ENCODE measurements at places on chromosomes 12 and 14. TPM values are rescaled to one million over a fixed set of nuclear protein-coding genes. Genes with fewer than 3 reads are reported as not detected.
A peak's percentile ranks its signal among the peaks of the same experiment; 100 is the strongest.

DNA sequence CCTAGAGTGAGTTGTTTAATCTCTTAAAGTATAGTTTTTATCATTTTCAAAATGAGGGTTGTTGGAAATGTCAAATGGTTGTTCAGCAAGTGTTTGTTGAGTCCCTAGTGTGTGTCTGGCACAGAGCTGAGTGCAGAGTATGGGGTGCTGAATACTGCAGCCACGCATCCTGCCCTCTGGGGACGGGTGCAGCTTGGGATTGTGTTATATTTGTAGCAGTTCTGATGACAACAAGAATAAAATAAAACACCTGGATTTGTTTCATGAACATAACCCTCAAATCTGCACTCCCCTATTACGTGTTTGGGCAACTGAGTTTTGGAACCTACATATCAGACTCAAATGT, 127.9 kb downstream of the CACNA1C start:
- peaks cover 13% of the 10 kb centered on the region for H3K36me3 ChIP-seq
- peak overlapping the region; percentile 62 for H3K4me3 ChIP-seq
- H3K27me3 ChIP-seq = no peaks in the 10 kb centered on the region
- DNase-seq = no peak

GRCh38 chr12:24944601-24944975, 4.3 kb downstream of the BCAT1 start:
- peak overlapping the region; percentile 52 for H3K27ac ChIP-seq
- no peak for DNase-seq
- H3K4me3 ChIP-seq = no peak overlapping the region
- H3K27me3 ChIP-seq = no peaks in the 10 kb centered on the region
- peaks cover 82% of the 10 kb centered on the region for H3K4me1 ChIP-seq
- peaks cover 47% of the 10 kb centered on the region for H3K36me3 ChIP-seq

DNA sequence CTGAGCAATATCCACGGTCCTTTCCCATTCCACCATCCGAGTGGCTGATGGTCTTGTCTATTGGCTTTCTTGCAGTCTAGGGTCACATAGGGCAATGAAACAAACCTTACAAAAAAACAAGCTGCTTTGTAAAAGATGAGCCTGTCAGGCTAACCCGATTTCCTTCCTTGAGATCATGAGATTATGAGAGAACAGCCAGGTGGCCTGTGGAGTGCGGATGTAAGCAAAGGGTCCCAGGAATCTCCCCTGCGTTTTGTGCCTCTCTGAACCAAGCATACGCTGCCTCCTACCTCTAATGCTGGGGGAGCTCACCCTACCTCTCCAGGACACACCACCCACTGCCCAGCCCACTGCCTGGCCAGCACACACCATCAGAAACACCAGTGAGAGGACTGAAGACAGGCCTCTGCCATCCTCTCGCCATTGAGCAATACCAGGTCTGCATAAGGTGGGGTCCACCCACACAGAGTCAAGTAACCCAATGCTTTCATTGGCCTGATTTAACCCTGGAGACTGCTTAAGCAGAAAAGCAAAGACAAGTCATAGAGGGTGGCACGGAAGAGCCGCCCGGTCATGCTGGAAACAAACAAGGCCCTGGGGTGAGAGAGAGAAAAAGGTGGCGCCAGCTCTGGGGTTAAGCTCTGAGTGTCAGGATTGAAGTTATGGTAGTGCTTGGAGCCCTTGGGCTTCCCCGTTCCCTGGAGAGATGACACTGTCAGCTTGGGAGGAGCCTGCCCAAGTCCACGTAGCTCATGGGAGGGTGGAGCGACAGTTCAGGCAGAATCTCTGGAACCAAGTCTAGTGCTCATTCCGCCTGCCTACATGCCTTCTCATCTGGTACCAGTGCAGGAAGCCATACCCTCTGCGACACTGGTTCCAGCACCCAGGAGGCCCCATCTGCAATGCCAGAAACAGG, 46.6 kb downstream of the CALM1 start:
- H3K4me3 ChIP-seq = no peak overlapping the region
- no peak for DNase-seq
- H3K27me3 ChIP-seq = peaks cover 9% of the 10 kb centered on the region
- H3K36me3 ChIP-seq = peaks cover 15% of the 10 kb centered on the region
- no peak overlapping the region for H3K27ac ChIP-seq
- peaks cover 12% of the 10 kb centered on the region for H3K4me1 ChIP-seq

DNA sequence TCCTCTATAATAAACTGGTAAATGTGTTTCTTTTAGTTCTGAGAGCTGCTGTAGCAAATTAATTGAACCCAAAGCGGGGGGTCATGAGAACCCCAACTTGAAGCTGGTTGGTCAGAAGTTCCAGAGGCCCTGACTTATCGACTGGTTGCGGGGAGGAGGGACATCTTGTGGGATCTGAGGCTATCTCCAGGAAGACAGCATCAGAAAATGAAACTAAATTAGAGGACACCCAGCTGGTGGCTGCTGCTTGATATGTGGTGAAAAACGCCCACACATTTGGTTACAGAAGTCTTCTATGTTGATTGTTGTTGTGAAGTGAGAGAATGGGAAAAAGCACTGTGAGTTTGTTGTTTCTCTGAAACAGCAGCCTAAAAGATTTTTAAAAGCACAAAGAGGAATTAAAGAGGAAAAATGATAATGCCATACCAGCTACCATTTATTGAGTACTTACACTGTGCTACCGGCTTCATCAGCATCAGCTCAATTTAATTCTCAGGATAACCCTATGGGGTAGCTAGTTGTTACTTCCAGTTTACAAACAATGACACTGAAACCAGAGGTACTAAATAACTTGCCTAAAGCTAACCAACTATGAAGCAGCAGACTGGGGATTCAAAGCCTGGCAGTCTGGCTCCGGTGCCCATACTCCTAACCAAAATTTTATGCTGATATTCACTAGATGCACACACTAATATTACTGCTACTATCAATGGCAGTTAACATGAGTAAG, 24.3 kb downstream of the DDX24 start:
- H3K27me3 ChIP-seq = no peaks in the 10 kb centered on the region
- no peak overlapping the region for H3K4me3 ChIP-seq
- H3K4me1 ChIP-seq = no peaks in the 10 kb centered on the region
- no peak for DNase-seq
- no peak overlapping the region for H3K27ac ChIP-seq

- peak overlapping the region; percentile 96 for H3K27ac ChIP-seq
- no peaks in the 10 kb centered on the region for H3K27me3 ChIP-seq
- peaks cover 32% of the 10 kb centered on the region for H3K36me3 ChIP-seq
- DNase-seq = no peak
These were observed 353 bp upstream of the MAPK1IP1L start for GRCh38 chr14:55051165-55051422.

DNA sequence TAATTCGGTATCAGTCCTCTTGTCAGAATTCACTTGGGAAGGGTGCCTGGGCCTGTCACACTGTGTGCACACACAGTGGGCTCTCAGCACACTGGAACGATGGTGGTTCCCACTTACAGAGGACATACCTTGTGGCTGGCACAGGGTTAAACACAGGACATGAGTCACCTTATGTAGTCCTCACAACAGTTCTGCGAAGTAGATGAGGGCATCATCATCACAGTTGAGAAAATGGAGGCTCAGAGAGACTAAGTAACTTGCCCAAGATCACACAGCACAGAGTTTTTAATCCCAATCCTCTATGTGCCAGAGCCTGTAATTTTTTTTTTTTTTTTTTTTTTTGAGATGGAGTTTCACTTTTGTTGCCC, 90.7 kb downstream of the NINJ2 start:
- no peaks in the 10 kb centered on the region for H3K27me3 ChIP-seq
- no peaks in the 10 kb centered on the region for H3K36me3 ChIP-seq
- DNase-seq = no peak
- peaks cover 56% of the 10 kb centered on the region for H3K4me1 ChIP-seq
- H3K27ac ChIP-seq = peak overlapping the region; percentile 95

- no peaks in the 10 kb centered on the region for H3K36me3 ChIP-seq
- peak within 1 kb of the TSS; percentile 91 for H3K4me3 ChIP-seq
- peaks cover 33% of the 10 kb centered on the region for H3K4me1 ChIP-seq
- H3K27ac ChIP-seq = peak within 1 kb of the TSS; percentile 73
- H3K27me3 ChIP-seq = peaks cover 4% of the 10 kb centered on the region
These were observed at the start of gene DPY19L2 for GRCh38 chr12:63668028-63668799. Gene DPY19L2, minus strand, starts transcription at chr12:63668493. Its CDS starts 100 bp downstream, at chr12:63668393.

GRCh38 chr12:52534482-52534881, 14.3 kb upstream of the KRT5 start:
- no peak for DNase-seq
- H3K4me3 ChIP-seq = no peak overlapping the region
- H3K27me3 ChIP-seq = peaks cover 44% of the 10 kb centered on the region
- H3K27ac ChIP-seq = no peak overlapping the region
- H3K36me3 ChIP-seq = no peaks in the 10 kb centered on the region

METTL1 gene
- 41.1 TPM for total RNA-seq

FAM186B gene
- total RNA-seq = not detected

ESR2 gene
- not detected for total RNA-seq

NKX2-1 gene
- total RNA-seq = not detected

FLRT2 gene
- 34.2 TPM for total RNA-seq
